ENCODE measurements at places on chromosomes 16 and 17.

- DNase-seq: no peak
These were observed 310.6 kb downstream of the MAP2K6 start for GRCh38 chr17:69725146-69725545.

GRCh38 chr17:80679816-80680215, 135.2 kb downstream of the RPTOR start:
- DNase-seq: no peak

- DNase-seq: no peak
These were observed 13.9 kb upstream of the CSNK2A2 start for GRCh38 chr16:58211846-58212245.

- DNase-seq: no peak
These were observed 12.1 kb downstream of the NFE2L1 start for GRCh38 chr17:48060249-48060648.

GRCh38 chr16:85536411-85537330, 76.5 kb upstream of the GSE1 start:
- no peak for DNase-seq

- DNase-seq: no peak
These were observed 80.9 kb upstream of the ZNF469 start for GRCh38 chr16:88301886-88302285.

GRCh38 chr16:832652-833336, 32.3 kb upstream of the GNG13 start:
- no peak for DNase-seq

GRCh38 chr17:33942414-33942813, 312.7 kb upstream of the CCL2 start:
- DNase-seq: no peak

DNA sequence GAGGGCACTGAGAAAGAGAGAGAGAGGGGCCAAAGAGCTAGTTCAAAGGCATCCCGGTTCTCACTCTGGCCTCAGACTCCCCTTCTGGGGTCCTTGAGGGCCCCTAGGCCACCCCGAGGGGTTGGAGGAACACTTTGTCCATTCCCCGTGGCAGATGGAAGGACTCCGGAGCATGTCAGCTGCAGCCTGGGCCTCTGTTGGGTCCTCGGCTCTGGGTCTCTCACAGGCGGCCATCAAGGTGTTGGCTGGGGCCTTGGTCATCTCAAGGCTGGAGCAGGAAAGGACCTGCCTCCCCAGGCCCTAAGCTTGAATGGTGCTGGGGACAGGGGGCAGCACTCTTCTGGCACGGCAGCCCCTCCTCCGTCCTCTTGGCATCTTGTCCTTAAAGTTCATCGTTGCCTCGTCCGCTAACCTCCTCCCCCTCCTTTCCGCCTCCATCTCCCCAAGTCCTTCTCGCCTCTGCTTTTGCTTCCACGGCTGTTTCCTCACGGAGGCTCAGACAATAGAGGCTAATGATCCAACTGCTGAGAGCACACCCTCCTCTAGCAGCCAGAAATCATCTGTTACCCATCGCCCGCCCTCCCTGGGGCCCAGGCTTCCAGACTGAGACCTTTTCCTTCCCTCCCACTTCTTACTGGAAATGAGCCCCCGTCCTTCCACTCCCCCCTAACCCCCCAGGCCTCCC, 23.3 kb downstream of the CCR7 start:
- peak; percentile 41 for DNase-seq

DNA sequence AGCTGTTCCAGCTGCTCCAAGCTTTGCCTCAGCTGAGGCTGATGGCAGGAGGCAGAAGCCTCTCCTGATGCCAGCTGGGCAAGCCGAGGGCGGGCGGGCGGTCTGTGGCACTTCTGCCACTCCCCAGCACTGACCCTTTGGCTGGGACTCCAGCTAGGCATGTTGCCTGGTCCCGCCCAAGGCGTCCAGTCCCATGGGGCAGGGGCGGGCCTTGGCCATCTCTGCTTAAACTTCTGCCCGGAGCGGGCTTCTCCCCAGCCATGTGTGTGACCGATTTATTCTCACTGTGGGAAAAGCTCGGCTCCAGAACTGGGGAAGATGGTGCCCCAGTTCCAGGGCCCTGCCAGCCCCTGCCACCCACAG, 349.1 kb downstream of the SEC14L1 start:
- DNase-seq: no peak

DNA sequence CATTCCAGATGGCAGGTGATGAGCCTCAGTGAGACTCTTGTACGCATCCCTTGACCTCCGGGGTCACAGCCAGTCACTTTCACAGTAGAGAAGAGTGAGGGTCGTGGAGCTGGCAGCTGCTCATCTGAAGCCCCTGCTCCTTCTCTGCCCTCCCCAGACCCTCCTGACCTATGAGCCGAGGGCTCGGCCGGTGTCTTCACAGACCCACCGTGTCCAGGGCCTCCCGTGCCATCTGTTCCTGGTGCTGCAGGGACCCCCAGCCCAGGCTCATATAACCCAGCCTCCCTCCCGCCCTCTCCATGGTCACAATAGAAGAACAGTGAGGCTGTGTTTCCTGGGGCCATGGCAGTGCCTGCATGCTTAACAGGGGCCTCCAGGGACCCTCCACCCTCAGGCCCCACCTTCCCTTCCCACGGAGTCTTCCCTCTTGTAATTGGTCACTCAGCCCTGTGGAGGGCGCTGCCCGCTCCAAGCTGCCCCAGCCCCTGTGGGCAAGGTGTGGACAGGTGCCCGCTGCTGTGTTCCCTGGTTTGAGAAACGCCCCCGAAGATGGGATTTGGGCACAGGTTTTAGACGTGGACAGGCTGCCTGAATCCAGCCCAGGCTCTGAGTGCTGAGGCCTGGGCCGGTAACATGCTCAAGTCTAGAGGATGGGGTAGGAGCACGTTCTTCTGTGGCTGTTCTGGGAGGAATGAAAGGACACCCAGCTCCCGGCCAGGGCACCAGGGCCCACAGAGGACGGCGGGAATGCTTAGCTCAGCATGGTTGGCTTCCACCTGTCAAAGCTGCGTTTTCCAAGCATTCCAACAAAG, 38.7 kb downstream of the ACSF3 start:
- DNase-seq: no peak

GRCh38 chr16:71426069-71426879, 15.6 kb downstream of the TLE7 start:
- peak; percentile 53 for DNase-seq

GRCh38 chr16:22194707-22195444, 11.2 kb upstream of the EEF2K start:
- DNase-seq: no peak

GRCh38 chr17:16947470-16947869, 24.4 kb downstream of the TNFRSF13B start:
- no peak for DNase-seq

DNA sequence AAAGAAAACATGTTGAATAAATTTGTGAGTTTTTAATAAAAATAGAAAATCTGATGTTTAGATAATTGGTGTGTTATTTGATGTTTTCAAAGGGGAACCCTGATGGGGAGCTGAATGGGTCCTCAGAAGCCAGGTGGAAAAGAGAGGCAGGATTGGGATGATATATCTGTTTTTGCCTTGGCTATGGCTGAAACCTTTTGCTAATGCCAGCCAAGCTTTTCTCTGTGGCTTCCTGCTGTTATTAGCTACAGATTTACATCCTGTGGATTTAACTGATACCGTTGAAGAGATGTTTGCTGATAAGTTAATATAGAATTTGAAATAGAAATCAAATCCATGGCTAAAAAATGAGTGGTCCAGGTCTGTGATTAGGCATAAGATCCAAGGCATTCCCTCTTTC, 4.2 kb upstream of the AATF start:
- DNase-seq: no peak

DNA sequence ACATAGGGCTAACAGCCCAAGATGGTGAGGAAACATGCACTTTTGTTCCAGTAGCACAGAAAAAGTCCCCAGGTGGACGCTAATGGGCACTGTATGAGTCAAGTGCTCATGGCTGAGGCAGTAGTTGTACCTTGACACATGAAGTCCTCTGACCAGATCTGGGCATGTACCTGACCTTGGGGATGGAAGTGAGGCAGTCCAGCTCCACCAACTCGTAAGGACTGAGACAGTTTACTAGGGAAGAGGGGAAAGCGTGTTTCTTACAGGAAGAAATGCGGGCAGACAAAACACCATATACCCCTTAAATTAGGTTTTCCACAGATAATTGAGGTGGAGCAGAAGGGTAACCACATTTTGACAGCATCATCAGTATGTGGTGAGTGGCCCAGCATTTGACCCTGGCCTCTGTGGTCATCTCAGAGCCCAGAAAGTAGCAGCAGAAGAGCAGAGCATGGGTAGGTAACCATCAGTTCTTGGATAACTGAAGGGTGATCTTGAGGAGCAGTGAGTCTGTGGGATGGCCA, 32.4 kb upstream of the METTL9 start:
- DNase-seq: no peak

GRCh38 chr16:88995746-88996535, 18.9 kb upstream of the CBFA2T3 start:
- no peak for DNase-seq

DNA sequence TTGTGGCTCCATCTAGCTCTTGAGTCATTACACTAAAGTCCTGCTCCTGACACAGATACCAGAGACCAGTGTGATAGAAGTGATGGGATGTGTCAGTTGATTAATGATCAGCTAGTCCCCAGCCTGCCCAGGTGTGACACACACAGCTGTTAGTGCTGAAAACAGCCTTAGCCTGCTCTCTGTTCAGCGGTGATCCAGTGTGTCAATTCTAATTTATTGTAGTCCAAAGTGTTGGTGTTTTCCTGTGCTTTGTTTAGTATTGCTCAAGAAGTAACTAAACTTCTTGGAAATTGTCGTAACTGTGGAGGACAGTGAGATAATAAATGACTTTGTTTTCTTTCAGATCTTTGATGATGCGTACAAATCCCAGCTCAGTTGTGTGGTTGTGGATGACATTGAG, 92.3 kb downstream of the WNT3 start:
- no peak for DNase-seq

DNA sequence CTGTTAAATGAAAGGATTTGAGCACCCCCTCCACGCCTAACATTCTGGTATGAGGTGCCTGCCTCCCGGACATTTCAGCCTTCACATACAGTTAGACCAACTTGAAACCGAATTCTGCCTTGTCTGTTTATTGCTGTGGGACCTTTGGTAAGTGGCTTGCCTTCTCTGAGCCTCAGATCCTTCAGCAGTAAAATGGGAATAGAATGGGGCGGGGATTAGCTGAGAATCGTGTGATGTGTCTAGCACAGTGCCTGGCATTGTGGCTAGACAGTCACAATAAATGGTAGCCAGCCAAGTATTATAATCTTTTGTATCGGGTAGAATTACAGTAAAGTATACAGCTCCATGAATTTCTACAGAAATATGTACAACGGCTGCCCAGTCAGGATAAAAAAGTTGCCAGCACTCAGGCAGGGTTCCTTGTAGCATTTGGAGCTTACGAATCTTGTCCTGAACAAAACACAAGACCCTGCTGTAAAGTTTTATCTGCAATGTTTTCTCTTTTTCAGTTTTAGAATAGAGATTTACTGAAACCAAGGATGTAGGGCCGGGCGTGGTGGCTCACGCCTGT, 786 bp downstream of the TMC7 start:
- no peak for DNase-seq

DNA sequence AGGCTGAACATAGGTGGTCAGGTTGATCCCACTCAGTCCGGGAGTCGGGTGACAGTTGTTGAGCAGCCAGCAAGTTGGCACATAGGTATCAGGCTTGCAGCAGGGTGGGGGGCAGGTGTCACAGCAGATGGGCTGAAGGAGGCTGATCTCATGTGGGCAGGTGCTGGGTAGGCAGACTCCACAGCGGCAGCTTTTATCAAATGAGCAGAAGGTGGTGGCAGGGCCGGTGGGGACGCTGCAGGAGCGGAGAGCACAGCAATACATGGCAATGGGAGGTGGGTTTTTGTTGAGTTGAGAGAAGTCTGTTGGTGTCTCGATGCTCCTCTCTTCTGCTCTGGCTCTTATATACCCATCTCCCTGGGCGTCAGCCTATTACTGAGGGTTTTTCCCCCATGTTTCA, at the start of gene KRTAP3-1:
Gene KRTAP3-1, minus strand, starts transcription at position 318 of the 400 bp plus-strand sequence. Its CDS starts 54 bp downstream, at position 264.
- DNase-seq: no peak

DNA sequence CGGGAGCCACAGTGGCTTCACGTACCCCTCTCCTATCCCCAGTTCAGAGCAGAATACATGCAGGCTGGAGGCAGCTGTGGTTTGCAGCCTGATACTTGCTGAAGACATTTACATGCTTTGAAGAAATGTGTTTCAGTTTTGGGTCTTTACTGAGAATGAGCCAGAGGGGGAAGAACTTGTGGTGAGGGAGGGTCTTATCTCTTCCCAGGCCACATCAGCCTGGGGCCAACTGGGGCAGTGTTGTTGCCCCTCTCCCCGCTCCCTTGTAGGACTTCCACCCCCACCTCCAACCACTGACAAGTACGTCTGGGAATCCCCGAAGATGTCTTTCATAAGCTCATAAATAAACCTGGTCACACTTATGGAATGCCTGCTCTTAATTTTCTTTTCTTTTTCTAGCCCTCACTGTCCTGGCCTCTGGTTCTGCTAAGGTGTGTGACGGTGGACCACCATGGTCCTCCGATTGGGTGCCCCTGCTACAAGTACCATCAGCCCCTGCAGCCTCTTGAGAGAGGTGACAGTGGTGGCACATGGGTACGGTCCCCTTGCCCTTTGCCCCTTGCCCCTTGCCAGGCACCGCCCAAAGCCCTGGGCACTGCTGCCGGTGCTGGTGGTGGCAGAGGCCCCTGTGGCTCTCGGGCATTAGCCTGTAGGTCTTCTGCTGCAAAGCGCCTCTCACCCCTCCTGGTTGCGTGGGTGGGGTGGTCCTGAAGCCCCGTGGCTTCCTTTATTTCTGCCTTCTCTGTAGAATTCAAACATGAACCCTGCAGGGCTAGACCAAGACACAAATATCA, 144.8 kb upstream of the RPH3AL start:
- DNase-seq: no peak

- no peak for DNase-seq
These were observed 18.0 kb downstream of the STAT5A start for GRCh38 chr17:42306385-42306667.

DNA sequence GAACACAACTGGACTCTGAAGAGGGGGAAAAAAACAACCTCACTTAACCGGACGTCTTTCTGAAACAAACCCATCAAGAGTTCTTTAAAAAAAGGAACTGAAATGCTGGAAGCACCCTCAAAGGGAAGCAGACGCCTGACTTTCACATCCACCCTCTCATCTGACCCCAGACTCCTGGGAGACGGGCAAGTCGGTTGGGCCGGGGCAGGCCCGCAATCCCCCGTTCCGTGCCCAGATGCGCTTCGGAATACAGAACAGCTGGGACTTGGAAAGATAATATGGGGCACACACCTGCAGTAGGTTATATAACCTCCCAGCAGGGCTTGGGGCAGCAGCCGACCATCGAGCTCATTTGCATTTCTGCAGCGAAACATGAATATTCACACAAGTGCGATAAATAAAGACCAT, 3.7 kb downstream of the ARHGAP27 start:
- DNase-seq: no peak

DNA sequence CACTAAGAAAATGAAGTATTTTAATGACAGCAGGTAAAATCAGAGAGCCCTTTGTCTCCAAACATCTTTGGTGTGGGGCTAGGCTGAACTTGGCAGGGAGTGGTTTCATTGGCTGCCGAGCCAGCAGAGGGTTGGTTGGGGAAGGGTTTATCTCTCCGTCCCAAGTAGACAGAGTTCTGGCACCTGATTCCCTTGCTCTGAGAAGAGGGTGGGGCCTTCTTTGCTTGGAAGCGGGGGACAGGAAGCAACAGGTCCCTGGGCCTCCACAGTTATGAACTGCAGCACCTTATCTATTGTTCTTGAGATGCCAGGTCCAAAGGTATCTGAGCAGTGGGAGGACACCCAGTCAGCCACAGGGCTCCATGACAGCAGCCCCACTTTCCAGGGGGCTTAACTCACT, 12.3 kb upstream of the CDH1 start:
- no peak for DNase-seq

GRCh38 chr17:18332909-18333489, 17.9 kb downstream of the SMCR8 start:
- DNase-seq: no peak

Measured in dermis blood vessel endothelial cell (primary cell).